T-helper 2 cell (primary cell): ENCODE measurements at places on chromosomes 4 and X.

DNA sequence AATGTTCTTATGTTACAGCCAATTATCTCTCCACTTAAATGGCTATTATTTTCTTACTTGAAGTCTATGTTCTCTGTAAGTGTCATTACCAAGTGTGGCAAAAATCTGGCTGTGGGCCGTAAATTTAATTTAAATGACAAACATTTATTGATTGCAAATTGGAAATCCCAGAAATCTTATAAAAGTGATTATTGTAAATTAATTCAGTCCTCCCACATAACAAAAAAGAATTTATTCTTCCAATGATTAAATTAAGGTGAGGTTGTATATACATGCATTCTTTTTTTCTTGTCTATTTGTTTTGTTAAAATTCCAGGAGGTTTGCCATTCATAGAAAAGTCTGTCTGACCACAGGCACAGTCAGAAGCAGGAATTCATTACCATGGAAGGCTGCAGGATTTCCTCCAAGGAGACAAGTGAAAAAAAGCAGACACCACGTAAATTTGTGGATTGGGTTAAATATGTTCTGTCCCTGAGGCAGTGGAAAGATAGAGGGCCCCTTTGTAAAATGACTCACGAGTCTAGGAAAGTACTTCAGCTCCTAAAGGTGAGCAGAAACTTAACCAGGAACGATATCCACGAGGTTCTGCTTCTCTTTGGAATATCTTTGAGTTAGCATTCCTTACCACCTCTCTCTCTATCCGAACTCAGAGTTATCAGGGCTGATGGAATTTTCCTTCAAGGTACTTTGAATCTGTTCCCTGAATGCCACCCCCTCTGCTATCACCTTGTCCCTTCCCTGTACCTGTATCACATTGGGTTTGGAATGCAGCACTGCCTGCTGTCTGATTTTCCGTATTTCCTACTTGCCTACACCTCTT is 10.7 kb downstream of the PPARGC1A start:
- no peak for DNase-seq

GRCh38 chrX:46837558-46838485 is 979 bp downstream of the RP2 start:
- DNase-seq = peak; percentile 33

DNA sequence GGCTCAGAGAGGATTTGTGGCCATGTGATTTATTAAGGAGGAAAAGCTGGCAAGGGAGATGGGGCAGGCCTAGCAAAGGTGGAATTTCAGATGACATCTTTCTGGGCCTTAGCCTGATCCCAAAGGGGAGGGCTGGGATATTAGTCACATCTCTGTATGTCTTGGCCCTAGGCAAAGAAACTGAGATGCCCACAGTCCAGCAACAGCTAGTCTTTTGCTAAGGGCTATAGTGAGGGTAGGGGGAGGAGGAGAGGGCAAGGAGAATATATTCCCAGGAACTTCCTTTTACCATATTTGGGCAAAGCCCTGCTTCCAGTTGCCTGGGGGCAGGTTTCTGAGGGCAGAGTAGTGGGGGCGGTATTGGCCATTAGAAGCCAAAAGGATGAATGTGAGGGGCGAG is 209.8 kb upstream of the NR3C2 start:
- no peak for DNase-seq

DNA sequence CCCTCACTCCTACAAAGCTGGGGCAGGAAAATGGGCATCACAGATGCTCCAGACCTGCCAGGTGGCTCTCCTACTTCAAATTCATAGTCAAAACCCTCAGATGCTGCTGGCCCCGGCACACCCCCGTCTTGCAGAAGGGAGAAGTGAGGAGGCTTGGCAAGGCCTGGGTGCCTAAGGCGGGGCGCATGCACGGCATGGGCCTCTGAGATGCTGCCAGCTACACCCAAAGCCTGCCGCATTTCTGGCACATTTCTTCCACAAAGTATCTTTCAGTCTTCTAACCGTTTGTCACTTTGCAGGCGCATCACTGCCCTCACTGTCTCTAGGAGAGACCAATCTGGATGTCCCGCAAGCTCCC is 19.6 kb downstream of the WDR1 start:
- no peak for DNase-seq

GRCh38 chr4:123325241-123325681 is 71.3 kb upstream of the SPRY1 start:
- no peak for DNase-seq

GRCh38 chrX:17601441-17602200 is 135.7 kb upstream of the SCML1 start:
- no peak for DNase-seq

DNA sequence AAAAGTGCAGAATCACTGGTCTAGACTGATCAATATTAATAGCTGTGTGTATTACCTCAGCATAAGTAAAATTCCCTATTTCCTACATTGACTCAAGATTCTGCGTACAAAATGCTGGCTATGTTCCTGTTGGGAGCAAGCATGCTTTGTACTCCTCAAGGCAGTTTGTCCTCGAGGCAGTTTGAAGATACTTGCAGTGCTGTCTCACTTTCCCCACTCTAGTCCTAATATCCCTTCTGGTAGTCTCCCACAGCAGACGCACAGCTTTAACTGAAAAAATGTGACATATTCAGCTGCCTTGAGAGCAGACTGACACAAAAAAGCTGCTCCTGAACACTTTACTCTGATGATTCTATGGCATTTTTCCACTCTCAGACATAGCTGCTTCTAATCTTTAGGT is 12.9 kb upstream of the MAGEA10 start:
- DNase-seq = no peak

DNA sequence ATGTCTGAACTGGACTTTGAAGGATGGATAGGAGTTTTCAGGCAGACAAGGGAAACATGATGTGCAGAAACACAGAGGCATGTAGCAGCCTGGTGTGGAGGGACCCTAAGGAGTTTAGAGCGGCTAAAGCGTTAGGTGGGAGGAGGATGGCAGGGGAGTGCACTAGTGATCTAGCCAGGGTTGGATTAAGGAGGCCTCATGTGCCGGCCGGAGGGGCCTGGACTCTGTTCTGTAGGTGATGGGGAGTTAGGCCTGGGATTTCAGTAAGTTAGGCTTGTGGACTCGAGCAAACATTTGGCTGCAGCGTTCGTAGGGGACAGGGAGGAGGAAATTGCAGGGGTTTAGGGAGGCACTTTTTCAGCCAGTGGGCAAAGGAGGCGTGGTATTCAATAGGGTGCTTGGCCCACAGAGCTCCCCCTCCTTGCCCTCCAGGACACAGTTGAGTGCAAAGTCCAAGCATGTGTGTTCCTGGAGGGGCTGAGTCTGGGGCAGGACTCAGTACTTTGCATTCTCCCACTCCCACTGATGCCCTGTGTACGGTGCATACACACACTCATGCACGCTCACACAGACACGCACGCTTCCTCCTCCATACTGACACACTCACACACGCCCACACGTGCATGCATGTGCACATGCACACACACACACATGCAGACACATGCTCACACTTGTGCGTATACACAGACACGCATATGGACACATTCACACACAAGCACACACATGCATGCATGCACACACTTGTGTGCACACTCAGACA is 18.6 kb downstream of the PSAPL1 start:
- DNase-seq = no peak

DNA sequence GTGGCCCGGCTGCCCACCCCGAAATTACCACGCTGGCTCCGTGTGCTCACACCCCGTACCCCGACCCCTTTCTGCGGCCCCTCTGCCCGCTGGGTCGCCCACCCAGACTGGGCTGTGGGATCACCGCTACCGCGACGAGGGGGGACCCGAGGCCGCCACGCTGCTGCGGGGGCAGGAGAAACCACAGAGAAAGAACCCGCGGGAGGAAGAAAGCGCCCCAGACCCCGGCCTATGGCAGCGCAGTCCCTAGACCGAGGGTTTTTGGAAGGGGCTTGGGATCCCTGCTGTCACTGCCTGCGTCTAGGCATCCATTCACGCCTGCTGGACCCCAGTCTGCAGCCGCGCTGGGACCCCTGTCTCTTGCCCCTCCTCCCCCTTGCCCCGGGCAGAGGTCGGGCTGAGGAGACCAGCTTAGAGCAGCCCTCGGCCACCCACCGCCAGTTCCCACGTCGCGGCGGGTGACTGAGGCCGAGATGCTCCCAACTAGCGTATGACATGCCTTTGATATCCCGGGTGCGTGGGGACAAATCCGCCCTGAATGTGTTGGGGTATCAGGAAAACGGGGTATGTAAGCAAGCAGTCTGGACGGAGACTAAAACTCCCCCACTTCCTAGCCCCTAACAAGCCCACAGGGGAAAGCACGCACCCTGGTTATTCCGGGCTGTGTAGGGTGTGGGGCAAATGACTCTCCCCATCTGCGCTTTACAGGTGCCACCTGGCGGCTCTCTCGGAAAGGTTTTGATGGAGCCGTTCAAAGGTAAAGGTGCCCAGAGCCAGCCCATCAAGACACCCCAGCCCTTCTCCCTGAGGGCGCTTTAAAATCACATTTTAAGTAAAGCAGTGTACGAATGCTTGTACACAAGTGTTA is 862 bp upstream of the INPP4B start:
- peak; percentile 23 for DNase-seq

GRCh38 chrX:23840674-23841073 is 57.7 kb downstream of the SAT1 start:
- no peak for DNase-seq

DNA sequence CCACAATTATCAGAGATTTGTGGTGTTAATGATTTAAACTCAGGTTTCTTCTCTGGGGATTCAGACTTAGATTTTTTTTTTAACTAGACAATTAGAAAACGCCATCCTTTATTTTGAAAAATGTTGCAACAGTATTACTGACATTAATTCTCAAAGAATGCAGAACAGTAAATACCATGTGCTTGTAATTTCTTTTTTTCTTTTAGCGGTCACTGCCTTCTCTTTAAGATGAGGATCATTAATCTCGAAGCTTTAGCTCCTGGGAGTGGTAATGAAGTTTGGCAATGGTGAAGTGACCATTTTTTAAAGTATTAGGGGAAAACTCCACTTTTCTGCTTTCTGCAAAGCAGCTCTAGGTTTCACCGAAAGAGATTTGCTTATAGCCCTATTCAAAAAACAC is 164.0 kb upstream of the MBNL3 start:
- DNase-seq = no peak

GRCh38 chr4:102736636-102737549 is 23.9 kb downstream of the MANBA start:
- no peak for DNase-seq

DNA sequence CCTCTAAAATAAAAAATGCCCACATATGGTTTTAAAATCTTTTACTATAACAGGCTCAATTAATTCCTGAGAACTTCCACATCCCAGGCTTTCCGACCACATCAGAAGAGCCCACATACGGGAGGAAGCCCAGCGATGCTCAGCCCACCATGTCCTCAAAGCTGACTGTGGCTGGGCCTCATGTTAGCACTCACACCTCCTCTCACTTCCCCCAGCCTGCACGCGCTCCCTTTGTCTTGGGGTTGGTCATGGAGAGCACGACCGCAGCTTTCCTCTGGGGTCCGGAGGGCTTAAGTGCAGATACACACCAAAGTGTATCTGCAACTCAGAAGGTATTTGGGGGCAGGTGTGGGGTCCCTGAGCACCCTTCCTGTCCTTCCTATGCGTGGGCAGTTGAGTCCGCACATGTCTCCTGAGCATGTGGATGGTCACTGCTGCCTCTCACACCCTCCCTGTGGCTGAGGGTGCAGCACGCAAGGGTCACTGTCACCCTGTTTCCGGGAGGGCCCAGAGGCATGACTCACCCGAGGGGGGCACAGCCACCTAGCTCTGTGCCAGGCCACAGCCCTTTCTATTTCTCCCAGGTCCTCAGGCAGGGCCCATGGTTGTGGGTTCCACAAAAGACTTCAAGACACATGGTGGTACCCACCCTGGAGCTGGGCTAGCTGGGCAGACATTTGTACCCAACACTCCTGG is 21.2 kb downstream of the WDR1 start:
- no peak for DNase-seq

GRCh38 chrX:107574711-107575110 is 53.6 kb upstream of the PRPS1 start:
- no peak for DNase-seq

GRCh38 chr4:21819086-21819485 is 129.5 kb downstream of the KCNIP4 start:
- no peak for DNase-seq

DNA sequence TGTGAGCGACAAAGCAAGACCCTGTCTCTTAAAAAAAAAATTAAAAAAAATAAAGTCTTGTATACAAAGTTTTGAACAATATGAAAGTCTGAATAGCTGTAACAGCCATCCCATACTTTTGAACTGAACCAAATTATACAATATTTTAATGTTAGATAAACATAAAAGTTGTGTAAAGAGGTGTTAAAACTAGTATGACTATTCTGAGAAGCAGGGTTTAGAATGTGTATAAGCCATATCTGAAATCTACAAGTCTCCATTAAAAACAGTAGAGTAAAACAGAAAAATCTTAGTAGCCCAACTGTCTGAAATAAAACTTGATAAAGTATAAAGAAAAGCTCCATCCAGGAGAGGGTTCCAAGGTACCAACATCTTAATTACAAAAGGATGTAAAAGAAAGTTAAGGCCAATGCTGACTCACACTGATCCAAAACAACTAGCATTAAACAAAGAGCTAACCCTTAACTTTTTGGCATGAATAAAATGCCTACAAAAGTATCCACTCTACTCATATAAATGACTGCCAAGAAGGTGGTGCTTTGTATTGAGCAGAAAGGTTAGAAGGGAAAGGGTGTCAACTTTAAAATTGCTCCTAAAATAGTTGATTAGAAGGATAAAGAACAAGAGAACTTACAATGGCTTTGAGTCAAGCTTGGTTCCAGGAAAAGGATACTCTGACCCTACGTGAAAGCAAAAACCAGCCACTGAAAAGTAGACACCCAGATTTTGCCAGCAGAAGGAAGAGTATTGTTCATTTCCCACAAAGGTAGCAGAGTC is 18.5 kb downstream of the CNOT6L start:
- DNase-seq = peak; percentile 9

- no peak for DNase-seq
Measured at GRCh38 chrX:135340831-135341230, 31.6 kb downstream of the ETDC start.

DNA sequence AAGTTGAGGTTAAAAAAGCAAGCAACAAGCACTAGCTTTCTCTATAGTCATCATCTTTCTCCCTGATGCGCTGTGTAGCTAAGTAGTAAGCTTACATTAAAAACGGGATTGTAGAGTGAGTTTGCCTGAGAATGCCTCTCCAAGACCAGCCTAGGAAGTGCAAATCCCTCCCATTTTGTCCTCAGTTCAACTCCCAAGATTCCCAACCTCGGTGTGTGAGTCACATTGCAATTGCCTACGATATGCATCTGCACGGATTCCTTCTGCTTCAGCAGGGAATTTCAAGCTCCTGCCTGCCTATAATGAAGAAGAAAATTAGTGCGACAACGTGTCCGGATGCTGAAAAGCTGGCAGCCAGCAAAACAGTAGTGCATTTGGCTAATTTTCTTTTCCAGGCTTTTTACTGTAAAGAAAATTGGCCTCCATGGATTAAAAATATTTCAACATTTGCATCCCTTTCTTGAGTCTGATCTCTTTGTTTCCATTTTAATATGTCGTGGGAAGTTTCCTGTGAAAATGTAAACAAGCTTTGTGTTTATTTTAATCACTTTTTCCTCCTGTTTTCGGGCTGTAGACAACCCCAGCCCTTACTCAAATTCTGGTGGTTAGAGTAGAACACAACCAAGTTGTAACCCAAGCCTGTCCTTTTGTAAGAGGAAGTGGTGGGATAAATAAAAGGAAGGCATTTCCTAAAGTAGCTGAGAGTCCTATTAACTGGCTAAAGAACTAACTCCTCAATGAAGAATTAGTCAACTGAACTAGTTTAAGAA is 58.4 kb upstream of the TET2 start:
- no peak for DNase-seq
